T1000 (cell line): ENCODE measurements at places on chromosomes 13 and 19.

GRCh38 chr19:29764361-29764760 is 47.4 kb upstream of the CCNE1 start:
- no peak for DNase-seq

DNA sequence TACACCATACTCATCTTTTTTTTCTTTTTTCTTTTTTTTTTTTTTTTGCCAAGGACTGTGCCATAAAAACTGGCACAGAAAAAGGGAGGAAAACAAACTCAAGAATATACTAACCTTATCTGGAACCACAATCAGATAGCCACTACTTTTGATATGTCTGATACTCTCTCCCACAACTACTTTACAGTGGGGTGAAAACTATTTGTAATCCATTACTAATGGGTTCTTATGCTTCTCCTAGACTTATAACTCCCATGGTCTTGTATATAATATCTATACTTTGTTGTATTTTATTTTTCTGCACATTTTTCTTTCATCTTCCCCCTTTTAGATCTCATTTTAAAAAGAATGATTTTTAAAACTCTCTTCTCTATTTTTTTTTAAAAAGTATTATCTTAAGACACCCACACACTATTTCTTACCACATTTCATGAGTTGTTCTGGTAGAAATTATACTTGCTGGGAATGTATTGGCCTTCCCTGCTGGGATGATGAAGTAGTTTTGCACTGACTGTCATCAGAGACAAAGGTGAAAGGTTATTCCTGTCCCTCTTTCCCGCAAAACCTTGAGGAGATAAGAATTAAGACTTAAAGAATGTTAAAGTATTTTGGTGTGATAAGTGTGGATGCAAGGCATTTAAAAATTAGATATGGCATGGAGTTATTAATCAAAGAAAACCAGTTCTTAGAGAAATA is 146.7 kb upstream of the KLF12 start:
- no peak for DNase-seq

DNA sequence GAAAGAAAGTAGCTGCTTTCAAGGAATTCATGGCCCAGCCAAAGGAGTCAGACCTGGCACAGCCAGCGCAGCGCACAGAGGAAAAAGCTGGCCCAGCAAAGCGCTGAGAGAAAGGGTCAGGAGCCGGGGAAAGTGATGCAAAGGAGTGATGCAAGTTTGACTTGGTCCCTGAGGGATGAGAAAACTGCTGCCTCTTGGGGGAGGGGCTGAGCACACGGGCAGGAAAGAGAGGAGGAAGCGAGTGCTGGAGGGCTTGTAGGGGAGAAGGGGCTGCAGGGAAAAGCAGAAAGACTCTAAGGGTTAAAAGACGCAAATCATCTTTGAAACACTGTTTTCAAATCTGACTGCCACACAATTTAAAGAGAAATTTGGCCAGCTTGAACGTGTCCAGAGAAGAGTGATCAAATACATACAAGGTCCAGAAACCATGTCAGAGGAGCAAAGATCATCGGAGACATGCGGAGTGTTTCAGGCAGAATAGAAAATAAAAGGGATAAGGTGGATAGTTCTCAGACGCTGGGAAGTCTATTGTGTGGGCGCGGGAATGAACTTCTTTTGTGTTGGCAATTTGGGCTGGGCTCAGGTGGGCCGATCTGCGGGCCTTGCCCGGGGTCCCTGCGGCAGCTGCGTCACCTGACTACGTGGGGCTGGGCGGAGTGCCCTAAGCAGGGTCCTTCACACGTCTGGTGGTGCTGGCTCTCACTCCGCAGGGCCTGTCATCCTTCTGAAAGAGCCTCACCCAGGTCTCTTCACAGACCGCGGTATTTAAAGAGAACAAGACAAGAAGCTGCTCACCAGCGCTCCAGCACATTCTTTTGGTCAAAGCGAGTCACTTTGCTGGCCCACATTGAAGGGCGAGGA is 18.1 kb downstream of the N4BP2L1 start:
- DNase-seq, result no peak

GRCh38 chr13:80296638-80297037 is 44.3 kb downstream of the SPRY2 start:
- no peak for DNase-seq

- DNase-seq, result no peak
These were observed 38.6 kb upstream of the SEMA6B start for GRCh38 chr19:4597975-4598671.
